Stomach (tissue), 19 donors: ENCODE measurements at places on chromosomes 2 and 18. TPM values are rescaled to one million over a fixed set of nuclear protein-coding genes. Genes with fewer than 3 reads are reported as not detected.

Gene UPP2
- not detected for total RNA-seq

Gene CLK1
- 138 TPM for total RNA-seq

DNA sequence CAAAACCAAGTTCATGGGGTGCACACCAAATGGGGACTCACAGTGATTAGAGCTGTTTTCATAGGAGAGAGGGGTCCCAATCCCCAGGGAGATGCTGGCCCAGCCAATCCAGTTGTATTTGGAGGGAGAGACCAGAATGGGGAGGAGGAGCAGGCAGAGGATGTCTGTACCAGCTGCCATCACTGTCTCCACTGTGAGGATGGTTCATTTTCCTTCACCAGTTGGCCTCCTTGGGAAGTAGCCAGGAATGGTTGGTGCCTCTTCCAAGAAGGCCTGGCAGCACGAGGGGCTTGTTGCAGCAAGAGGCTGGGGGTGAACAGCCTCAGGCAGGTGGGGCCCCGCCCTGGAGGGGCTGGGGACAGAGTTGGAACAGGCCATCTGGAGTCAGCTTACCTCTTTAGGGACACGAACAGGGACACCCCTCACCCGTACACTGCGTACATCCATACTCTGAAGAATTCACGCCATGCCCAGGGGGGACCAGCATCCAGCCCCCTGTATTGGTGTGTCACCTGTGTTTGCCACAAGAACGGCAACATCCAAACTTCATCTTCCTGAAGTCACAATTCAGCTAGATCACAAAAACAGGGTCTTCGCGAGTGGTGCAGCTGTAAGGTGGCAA, 161.7 kb upstream of the ZNF236 start:
- no peak for DNase-seq

Gene PTH2R
- not detected for total RNA-seq

- peak; percentile 81 for DNase-seq
These were observed 221.9 kb downstream of the PIEZO2 start for GRCh38 chr18:10927286-10927992.

DNA sequence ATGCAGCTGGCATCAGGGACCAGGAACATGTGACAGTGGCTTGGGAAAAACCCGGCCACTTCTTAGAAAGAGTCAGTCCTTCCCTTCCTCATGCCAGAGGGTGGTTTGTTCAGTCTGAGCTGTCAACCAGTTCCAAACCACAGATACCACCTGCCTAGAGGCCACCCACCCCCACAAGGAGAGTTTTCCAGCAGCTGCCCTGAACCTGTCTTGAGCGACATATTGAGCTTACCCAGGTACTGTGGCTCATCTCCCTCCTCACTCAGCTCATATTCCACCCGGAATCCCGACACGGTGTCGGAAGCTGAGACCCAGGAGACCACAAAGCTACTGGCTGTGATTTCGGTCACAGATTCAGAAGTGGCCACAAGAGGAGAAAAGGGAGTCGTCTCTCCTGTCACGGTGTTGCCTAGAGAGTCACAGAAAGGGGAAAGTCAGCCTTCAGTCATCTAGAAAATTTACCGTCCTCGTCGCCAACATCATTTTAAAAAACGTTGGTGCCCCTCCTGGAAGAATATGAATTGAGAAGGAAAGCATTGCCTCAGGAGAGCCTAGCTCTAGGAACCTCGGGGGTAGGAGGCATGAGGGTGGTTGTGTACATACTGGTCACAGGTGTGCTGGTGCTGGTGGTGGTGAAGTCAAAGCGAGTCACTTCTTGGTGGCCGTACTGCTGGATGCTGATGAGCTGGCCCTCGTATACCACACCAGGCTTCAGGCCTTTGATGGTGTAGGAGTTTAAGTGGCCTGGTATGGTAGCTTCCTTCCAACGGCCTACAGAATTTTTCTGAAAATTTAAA, 26.3 kb downstream of the FN1 start:
- no peak for DNase-seq

Gene MTA3
- 56.2 TPM for total RNA-seq

- no peak for DNase-seq
These were observed 250.2 kb downstream of the OTX1 start for GRCh38 chr2:63300835-63301234.

GRCh38 chr2:56687169-56687568, 503.4 kb downstream of the CCDC85A start:
- no peak for DNase-seq

DNA sequence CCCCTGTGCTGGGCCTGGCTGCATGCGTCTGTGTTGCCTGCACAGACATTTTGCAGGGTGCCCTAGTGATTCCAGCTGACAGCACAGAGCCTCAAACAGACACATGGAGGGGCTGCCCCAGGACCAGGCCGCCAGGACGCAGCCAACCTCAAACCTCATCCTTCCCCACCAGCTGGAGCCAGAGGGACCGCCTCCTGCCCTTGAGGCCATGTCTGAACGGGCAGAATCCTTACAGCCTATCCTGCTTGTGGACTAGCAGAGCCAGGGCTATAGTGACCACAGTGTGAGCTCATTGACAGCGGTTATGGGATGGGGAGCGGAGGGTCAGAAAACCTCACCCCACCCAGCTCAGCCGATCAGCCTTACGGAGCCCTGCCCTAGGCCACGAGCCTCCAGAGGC, 22.4 kb downstream of the ODC1 start:
- no peak for DNase-seq

Gene CDK15
- not detected for total RNA-seq

DNA sequence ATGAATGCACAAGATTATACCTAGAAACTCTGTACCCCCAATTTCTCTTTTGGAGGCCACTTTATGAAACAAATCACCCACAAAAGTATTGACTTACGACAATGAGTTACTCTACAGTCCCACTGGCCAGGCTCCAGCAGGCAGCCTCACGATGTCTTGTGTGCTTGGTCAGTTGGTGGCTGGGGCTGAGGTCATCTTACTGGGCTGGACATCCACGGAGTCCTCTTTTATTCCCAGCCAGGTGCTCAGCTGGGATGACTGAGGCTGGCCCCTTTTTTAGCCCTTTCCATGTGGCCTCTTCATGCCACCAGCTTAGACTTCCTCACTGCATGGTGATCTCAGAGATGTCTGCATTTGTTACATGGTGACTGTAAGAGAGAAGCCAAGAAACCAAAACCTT, 8.9 kb upstream of the ID2 start:
- DNase-seq, result no peak

DNA sequence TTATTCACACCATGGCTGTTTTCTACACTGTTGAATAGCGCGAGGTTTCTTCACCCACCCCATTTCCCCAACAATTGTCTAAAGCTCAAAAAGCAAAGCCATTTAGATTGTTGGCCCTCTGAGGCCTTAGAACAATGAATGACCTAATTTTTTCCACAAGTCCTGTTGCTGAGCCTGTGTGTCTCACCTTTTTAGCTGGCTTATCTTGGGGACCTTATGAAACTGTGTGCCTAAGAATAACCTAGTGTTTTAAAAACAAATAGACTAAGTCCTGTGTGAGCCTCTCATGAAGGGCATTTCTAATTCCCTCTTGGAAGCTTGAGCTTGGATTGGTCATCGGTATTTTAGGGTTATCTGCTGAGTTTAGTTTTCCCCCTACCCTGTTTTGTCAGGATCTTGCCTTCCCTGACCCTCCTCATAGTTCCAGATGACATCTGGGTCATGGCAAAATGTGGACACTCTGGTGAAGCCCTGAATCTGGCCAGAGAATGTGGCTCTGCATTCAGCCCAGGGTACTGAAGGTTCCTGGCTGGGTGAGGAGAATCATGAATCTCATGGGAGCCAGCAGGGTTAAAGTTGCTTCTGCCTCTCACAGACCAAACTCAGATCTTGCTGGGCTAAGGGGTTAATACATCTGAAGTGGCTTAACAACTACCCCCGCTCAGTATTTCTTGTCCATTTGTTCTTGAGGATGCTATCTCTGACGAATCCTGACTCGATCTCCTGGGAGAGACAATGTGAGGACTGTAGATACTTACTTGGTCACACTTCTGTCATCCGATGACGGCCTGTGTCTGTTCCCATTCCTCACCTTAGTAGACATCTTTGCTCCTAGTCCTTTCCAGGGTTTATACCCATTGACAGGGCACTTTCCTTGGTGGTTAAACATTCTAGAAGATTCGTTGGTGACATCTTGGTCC, 104.2 kb upstream of the MAP4K3 start:
- peak; percentile 46 for DNase-seq

DNA sequence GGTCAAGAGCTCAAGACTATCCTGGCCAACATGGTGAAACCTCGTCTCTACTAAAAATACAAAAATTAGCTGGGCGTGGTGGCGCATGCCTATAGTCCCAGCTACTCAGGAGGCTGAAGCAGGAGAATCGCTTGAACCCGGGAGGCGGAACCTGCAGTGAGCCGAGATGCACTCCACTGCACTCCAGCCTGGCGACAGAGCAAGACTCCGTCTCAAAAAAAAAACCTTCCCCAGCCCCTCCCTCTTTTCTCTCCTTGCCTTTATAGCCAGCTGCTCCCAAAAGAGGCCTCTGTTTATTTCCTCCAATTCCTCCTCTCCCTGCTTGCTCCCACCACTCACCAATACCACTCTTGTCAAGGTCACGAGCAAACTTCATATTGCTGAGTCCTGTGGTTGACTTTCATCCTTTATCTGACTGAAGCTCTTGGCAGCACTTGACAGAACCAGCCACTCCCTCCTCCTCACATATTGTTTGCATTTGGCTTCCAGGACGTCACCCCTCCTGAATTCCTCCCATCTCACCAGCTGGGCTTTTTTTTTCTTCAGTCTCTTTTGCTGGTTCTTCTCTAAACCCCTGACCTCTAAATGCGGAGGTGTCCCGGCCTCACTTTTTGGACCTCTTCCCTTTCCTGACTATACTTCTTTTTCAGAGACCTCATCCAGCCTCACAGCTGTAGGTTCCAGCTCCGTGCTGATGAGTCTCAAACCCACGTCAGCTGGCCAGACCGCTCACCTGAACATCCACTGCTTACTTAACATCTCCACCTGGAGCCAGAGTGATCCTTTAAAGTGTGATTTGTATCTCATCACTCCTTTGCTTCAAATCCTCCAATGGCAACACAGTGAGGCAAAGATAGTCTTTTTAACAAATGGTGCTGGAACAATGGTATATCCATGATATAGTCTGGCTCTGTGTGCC, 84.6 kb upstream of the CAB39 start:
- DNase-seq, result peak; percentile 47

DNA sequence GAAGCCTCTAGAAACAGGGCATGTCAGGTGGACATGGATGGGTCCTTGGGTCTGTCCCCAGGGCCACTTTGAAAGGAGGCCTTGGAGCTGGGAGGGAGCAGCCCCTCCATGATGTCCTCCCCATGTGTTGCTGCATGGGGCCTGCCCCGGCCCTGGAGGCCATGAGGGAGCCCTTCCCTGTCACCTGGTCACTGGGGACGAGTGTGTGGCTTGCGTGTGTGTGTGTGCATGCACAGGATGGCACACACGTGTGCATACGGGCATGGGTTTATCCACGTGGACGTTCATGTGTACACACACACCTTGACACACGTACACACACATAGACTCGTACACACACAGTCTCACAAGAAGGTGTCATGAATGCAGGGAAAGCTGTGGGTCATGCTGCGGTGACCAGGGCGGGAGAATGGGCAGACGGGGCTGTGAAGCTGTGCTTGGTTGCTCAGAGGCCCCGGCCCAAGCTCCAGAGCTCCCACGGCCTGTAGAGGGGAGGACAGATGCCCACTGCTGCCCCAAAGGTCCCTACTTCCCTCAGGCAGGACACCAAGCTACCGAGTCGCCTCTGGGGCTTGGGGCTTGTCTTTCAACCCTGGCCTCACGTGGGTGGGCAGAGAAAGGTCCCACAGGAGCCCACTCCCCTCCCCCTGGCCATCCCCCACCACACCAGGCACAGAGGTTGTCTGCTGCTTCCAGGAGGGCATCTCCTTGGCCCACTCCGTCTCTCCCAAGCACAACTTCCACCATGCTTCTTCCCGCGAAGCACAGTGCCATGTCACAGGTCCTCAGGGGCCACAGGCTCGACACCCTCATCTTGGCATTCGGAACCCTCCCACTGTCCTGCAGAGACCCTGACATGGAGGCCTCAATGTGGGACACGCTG, 42.3 kb upstream of the GPC1 start:
- DNase-seq, result no peak

Gene COL4A3
- 0.72 TPM for total RNA-seq

DNA sequence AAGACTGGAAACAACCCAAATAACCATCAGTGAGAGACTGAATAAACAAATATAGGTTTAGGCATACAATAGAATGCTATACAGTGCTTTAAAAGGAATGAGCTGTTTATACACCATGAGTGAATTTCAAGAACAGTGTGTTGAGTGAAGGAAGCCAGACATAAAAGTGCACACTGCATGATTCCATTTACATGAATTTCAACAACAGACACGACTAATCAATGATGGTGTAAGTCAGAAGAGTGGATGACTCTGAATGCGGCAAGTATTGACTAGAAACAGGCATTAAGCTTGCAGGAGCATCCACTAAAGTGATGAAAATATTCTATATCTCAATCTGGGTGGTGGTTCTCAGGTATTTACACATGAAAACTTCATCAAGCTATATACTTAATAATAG, 142.7 kb upstream of the SLC39A10 start:
- no peak for DNase-seq

Gene WDSUB1
- 16.3 TPM for total RNA-seq

- DNase-seq, result no peak
These were observed 31.0 kb downstream of the BCL11A start for GRCh38 chr2:60522462-60522861.

DNA sequence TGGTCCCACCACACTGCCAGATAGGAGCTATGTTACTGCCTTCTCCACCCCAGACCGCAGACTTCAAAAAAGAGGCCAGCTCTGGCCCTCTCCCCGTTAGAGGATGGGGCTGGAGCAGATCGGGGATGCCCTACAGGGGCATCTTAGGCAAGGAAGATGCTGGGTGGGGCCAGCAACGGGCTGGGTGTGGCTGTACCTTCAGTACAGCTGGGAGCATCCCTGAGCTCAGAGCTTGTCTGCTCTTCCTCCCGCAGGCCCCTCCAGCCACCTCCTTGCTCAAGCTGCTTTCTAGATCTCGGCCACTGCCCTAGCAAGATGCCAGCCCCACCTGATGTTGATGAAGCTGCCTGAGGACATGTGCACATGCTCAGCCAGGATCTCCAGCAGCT, 9.8 kb downstream of the PTPRN start:
- DNase-seq, result no peak

Gene RAB27B
- total RNA-seq, result 24.9 TPM

GRCh38 chr18:62102221-62102620, 84.6 kb downstream of the PIGN start:
- no peak for DNase-seq

- no peak for DNase-seq
These were observed 16.9 kb upstream of the ILKAP start for GRCh38 chr2:238220274-238220891.

DNA sequence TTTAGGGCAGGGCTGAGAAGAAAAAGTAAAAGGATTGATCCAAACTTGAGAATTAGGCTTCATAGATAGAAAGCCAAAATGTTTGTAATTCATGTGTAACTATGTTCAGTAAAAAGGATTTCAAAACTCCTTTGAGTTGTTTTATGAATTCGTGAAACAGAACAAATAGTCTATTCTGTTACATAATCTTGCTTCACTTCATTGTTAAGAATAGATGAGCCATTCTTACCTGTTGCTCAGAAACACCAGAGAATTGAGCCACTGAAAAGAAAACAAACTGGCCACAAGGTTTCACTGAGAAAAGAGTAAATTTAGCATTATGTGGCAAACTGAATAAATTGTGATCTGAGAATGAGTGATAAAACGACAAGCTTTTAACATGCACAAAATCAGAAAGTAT, 4.5 kb upstream of the ITPRID2 start:
- no peak for DNase-seq

GRCh38 chr18:9103376-9103873, 926 bp downstream of the NDUFV2 start:
- DNase-seq, result peak; percentile 59

- no peak for DNase-seq
These were observed 81.3 kb downstream of the CRACDL start for GRCh38 chr2:98854682-98855081.

- DNase-seq, result peak; percentile 72
These were observed 22.8 kb upstream of the SCN7A start for GRCh38 chr2:166516712-166517303.

Gene GALNT5
- total RNA-seq, result 2.3 TPM
